ENCODE measurements at places on chromosomes 6 and 20.

GRCh38 chr6:25369036-25369432, 89.9 kb downstream of the CARMIL1 start:
- no peak for DNase-seq

- no peak for DNase-seq
Observed at GRCh38 chr20:10793766-10794165, 120.0 kb upstream of the JAG1 start.

GRCh38 chr6:88216182-88216581, 50.0 kb upstream of the CNR1 start:
- DNase-seq, result no peak

GRCh38 chr6:37305841-37306425, 47.9 kb upstream of the RNF8 start:
- no peak for DNase-seq

GRCh38 chr6:133130863-133131262, 110.3 kb upstream of the EYA4 start:
- DNase-seq, result no peak

DNA sequence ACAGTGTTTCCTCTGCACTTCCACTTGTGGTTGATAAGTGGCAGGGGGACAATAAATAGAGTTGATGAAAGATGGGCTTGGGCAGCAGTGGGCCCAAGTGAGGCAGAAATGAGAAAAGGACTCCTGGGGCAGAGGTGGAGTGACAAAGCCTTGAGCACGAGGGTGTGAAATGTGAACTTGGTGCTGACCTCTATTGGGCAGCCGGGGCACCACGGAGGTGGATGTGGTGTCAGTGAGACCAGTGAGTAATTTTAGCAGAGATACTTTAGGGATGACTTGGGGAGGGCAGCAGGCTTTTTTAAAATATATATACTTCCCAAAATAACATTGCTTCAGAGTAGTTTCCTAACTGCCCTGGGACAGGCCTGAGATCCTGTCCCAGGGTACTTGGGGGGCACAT, 30.6 kb upstream of the MYLK2 start:
- no peak for DNase-seq

DNA sequence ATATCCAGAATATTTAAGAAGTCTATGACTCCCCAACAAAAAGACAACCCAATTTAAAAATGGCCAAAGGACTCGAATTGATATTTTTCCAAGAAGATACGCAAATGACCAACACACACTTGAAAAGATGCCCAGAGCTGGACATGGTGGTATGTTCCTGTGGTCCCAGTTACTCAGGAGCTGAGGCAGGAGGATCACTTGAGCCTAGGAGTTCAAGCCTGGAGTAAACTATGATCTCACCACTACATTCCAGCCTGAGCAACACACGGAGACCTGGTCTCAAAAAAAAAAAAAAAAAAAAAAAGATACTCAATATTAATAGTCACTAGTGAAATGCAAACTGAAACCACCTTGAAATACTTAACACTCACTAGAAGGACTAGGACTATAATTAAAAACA, 12.2 kb upstream of the ARMC2 start:
- no peak for DNase-seq

GRCh38 chr6:4174042-4174441, 38.7 kb upstream of the ECI2 start:
- DNase-seq, result no peak

GRCh38 chr20:4519534-4519933, 202.2 kb upstream of the PRND start:
- DNase-seq, result no peak

DNA sequence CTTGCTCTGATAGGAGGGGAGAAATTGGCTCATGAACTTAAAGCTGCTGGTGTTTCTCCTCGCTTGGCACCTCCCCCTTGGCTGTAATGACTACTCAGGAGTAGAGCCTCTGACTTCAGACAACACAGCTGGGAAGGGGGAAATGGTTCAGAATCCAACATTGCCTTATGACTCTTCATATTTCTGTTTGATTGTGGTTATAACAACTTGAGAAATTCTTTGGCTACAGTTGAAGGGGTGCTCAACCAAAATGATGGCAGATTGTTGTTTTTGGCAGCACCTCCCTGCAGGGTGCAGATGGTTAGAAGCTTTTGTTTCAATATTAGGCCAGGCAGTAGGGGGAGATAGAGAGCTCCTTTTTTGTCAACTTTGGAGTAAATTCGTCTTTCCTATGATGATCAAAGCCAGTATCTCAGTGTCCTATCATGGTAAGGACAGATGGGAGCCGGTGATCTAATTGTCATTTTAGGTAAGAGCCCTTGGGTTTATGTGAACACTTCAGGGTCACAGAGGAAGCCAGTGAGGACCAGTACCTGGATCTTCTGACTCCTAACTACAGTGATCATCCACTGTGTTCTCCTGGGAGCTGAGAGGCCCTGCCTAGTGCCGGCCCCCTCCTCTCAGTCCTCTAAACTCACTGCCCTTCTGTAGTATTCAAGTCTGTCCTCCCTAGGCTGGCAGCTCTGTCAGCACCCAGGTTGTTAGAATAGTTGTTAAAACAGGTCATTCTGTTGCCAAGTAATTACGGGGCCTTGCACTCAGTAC, 39.9 kb downstream of the RPRD1B start:
- DNase-seq, result no peak
